IPS DF 6.9 (cell line): ENCODE measurements at places on chromosomes 13 and 19.

DNA sequence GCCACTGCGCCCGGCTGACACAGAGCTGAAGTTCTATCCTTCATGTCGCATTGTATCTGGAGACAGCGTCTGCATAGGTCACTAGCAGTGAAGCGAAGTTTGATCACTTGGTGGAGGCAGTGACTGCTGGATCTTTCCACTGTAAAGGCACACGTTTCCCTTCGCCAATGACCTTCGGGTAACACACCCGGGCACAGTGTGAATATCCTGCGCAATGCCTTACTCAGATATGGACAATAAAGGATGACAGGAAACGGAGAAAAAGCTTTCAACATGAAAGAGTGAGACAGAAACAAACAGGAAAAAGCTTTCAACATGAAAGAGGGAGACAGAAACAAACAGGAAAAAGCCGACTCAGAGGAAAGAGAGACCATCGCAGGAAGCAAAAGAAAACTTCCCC lies 17.1 kb downstream of the ARL11 start:
- DNase-seq, result no peak

- DNase-seq, result no peak
Measured at GRCh38 chr13:99864627-99864990, 107.0 kb downstream of the ZIC5 start.

DNA sequence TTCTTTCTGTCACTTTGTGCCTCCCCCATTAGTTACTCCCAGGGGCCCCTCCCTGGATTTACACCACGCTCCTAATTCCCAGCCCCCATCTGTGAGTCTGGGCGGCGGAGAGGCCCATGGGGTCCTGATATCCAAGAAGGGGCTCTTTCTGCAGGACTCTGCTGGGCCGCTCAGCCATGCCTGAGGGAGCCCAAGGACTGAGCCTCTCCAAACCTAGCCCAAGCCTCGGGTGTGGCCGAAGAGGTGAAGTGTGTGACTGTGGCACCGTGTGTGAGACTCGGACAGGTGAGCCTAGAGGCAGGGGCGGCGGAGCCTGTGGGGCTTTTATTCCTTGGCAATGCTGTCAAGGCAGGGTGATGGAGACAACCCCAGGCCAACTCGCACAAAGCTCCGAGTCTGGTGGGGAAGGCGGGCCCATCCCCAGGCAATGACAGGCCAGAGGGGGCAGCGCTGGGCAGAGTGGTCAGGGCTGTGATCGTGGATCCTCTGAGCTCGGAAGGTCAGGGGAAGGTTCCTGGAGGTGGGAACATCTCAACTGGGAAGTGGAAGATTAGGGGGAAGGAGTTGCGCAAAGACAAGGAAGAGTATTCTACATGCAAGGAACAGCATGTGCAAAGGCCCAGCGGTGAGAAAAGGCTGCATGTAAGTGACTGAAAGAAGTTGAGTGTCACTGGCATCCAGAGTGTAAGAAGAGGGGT lies 1.6 kb downstream of the PLEKHG2 start:
- DNase-seq, result no peak

DNA sequence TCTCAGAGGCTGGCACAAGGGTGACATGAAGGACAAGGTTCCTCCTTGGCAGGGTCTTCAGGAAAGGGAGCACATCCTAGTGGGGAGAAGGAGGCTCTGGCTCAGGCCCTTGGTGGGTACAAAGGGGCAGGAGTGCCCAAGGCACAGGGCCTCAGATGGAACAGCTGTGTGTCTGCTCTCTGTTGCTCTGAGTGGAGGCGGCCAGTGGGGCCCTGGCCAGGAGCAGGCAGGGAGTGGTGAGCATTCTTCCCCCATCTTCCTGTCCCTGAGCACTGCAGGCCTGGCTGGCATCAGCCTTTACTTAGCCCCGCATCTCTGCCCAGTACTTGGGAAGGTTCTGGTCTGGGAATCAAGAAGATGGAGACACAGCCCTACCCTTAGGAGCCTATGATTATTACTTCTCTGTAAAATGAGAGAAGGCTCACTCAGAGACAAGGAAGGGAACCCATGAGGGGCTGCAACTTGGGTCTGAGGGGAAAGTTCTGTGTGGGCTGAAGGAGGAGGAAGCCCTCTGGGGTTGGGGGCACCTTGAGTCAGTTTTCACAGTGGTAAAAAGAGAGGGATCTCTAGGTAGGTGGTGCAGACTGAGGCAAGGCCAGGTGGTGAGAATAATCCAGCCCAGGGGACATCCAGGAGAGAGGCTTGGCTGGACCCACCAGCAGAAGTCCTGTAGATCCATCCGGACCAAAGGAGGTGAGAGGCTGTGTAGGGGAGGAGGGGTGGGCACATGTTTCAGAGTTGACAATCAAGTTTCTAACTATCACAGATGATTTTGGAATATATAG lies 173.5 kb downstream of the TSHZ3 start:
- DNase-seq, result no peak

- DNase-seq, result no peak
Measured at GRCh38 chr13:51618626-51619025, 34.4 kb downstream of the WDFY2 start.

DNA sequence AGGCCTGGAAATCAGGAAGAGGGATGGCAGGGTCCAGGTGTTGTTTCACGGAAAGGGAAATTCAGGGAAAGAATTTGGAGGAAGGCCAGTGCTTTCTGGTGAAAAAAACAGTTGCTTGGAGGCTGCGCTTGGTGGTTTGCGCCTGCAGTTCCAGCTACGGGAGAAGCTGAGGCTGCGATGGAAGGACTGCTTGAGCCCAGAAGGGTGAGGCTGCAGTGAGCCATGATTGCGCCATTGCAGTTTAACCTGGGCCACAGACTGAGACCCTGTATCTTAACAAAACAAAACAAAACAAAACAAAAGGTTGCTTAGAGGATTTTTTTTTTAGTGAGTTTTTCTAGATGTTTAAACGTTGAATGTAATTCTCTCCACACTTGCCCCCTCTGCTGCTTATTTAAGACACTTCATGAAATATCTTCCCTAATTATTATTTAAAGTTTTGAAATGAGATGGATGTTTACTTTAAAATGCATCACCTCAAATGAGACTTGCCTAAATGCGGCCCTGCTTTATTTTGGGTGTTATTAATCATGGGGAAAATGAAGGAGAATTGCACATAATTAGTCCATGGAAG lies 75.4 kb upstream of the TRPC4 start:
- DNase-seq, result no peak

DNA sequence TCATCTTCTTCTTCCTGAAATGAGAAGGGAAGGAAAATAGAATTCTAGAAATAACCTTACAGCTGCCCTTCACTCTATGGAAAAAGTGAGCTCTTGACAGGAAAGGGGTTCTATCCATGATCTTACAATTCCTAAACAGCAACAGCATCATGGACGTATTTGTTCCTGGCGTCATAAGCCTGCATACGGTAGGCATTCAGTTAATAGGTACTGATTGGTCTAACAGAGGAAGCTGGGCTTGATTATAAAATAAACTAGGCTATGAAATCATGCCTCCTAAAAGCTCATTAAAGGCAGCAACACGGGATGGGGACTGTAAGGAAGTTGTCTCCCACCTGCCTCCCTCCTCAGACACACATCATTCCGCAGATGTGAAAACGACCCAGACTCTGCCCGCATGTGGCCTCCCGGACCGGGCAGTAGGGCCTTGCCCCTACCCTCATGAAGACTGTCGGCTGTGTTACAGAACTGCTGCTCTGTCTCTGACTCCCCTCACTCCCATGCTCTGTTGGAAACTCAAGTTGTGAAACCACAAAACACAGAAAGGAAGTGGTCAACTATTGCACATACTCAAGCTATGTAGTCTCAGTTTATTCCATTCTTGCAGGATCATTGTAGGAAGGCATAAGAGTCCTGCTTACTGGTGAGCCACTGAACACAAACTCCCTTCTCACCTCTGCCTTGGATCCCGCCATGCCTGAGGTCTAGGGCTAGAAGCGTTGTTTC lies 129.8 kb downstream of the DLEU7 start:
- DNase-seq, result no peak

DNA sequence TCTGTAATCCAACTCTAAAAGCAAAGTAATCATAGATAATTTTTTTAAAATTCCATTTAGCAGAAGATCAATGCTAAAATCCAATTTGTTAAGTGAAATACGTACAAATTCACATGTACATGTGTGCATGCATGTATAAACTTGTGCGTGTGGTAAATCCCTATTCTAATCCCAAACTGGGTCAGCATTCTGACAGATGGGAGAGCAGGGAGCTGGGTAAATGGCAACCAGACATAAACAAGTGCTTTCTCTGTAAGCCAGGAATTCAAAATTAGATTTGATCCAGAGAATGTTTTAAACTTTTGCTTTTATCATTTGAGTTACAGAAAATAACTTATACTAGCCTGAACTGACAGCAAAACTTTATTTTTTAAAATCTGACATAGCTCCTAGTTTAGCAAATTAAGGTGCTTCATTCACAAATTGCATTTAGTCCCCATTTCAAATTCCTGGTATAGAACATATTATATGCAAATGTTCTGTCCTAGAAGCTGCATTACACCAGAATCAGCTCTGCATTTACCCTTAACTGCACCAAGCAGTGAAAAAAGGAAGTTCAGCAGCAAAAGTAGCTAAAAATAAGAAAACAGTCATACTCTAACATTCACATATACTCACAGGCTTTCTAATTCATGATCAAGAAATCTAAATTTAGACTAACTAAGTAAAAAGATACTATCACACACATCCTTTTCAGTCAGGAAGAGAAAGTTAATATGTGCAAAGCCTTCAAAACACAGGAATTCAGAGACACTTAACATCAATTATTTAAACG lies 32.6 kb downstream of the UBL3 start:
- DNase-seq, result no peak

DNA sequence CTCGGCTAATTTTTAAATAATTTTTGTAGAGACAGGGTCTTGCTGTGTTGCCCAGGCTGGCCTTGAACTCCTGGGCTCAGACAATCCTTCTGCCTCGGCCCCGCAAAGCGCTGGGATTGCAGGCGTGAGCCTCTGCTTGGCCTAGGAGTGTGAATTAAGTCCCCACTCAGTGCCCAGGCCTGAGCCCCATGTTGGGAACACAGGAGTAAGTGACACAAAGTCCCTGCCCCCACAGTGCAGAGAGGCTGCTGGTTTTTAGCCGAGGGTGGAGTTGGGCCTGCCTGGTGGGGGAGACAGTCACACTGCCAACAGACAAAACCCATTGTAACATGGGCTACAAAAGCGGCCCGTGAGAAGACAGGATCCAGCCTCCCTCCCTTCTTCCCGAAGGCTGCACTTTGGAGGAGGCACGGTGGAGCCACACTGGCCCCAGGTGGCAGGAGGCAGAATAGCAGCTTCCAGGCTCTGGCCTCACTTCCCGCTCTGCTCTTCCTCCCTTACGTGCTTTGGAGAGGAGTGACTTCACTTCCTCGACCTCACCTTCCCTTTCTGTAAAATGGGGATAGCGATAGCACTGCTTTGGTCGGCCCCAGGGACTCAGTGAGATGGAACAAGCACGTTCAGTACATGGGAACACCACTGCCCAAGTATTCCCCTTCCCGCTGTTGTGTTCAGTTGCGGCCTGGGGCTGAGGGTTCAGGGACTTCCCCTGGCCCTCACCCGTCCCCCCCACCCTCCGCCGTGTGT lies 15.2 kb upstream of the EHD2 start:
- DNase-seq, result peak; percentile 85

DNA sequence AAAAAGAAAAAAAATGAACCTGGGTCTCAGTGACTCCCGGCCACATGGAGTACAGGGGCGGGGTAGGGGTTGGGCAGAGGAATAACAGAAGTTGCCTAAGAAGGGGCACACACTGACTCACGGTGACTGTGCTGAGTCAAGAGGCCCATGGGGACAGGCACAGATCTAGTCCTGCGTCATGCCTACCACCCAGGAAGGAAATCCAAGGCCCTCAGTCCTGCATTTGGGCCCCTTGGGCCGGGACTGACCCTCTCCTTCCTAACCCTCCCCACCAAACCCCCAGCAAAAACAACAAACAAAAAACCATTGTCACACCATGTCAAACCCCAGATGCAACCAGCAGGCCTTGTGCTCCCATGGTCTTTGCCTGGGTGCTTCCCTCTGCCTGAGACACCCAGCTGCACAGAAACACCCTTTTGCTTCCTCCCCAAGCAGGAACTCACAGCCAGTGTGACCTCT lies 9.6 kb upstream of the NOTCH3 start:
- no peak for DNase-seq

DNA sequence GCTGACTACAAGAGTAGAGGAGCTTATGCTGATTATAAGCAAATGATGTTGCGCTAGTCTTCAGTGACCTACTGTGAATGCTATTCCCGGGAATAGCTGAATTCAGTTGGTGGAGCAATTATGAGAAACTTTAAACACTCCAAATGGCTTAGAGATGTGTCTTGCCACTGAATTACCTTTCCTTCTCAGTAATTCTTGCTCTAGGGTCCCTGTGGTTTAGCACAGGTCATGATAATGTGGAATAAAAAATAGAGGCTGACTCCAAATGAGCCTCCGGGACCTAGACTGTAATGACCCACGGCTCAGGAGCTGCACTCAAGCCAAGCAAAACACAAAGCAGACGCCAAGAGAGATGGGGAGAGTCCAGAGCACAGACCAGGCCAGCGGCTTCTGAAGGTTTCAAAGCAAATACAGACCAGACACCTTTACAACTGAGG lies 124.7 kb downstream of the RGCC start:
- DNase-seq, result no peak

DNA sequence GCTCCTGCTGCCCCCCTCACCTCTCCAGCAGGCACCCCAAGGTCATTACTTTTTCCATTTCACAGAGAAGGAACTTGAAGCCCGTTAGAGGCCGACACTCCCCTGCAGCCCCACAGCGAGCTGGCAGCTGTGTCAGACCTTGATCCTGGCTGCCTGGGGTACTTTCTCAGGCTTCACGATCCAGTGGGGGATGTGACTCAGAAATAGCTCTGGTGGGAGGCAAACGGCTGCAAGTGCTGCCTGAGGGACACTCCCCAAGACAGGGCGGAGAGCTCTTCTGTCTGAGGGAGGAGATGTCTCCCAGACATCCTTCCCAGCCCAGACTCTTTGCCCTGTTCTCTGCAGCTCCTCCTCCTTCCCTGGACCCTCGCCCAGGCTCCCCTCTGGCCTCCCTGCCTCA lies 4.8 kb downstream of the TSKS start:
- no peak for DNase-seq

DNA sequence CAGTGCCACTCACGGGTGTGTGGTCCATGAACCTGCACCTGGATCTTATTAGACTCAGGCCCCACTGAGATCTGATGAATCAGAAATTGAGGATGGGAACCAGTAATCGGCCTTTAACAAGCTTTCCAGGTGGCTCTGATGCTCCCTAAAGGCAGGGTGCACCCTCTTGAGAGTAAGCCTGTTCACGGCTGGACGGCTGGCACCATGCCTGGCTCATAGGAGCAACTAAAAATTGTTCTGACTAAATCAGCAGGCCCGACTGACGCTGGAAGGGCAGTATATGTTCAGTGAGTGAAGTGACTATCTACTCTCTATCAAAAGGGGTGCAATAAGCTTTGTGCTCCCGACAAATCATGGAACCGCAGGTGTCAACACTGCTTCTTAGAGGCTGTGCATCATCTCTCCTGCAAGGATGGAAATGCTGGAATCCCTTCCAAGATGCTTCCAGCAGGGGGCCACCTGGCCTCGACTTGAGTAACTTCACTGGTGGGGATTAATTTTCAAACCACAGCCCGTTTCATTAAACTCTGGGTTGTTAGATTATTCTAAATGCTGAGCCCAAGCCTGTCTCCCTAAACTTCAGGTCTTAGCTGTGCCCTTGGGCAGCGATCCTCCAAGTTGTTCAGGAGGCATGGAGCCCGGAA lies 28.4 kb downstream of the TMTC4 start:
- no peak for DNase-seq

- DNase-seq, result no peak
Measured at GRCh38 chr13:111407381-111408131, 87.1 kb downstream of the TEX29 start.
